Panc1 (cell line): ENCODE measurements at places on chromosomes 2 and 18. TPM values are rescaled to one million over a fixed set of nuclear protein-coding genes. Genes with fewer than 3 reads are reported as not detected.

DNA sequence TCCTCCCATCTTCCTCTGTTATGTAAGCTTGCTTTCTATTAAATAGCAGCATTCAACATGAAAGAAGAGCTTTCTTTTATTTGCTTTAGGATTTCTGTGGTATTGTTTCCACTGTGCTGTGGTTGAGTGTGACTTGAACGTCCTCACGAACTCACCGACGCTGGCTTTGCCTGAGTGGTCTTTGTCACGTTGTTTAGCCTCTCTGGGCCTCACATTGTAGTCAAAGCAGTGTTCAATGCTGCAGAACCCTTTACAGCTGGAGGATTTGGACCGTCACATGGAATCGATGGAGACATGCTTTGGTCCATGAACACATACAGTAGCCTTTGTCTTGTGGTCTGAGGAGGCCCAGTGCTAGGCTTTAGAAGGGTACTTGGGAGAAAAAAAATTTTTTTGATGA, 66.3 kb downstream of the TANC1 start:
- DNase-seq: no peak

DNA sequence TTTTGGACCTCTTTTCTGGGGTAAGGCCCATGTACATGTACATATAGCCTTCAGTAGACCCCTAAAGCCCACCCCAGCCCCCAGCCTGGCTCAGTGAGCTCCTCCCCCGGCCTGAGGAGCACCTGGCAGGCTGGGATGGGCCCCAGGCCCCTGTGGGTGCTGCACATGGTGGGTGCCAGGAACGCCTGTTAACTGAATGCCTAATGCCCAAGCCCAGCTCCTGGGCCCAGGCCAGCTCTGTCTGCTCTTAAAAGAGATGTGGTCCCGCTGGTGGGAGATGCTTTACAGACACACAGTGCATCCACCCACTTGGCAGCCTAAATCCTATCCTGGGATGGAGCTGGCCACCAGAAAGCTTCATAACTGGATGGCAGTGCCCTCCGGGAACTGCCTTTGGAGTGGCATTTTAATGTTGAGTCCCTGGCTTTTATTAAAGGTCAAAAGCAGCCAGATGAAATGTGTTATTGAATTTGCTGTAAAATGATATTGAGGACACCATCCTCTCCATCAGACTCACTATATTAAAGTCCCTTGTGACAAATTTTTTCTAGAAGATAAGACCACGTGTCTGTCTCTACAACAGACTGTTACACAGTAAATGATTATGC, 7.7 kb upstream of the OXER1 start:
- no peak for DNase-seq

DNA sequence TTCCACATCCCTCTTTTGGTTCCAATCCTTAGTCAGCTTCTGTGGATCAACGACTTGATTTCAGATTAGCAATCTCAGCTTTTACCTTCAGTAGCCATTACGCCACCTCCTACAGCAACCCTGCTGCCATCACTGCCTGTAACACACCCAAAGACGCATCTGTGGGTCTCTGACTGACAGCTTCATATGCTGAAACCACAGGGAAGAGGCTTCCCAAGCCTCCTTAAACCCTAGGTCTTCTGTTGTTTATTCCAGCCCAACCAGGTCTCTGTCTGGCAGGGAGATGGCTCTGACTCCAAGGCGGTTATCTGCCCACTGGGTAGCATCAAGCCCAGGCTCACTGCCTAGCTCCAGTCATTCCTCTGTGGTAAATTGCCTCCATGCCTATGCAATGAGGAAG, 28.6 kb upstream of the TRIB2 start:
- no peak for DNase-seq

DNA sequence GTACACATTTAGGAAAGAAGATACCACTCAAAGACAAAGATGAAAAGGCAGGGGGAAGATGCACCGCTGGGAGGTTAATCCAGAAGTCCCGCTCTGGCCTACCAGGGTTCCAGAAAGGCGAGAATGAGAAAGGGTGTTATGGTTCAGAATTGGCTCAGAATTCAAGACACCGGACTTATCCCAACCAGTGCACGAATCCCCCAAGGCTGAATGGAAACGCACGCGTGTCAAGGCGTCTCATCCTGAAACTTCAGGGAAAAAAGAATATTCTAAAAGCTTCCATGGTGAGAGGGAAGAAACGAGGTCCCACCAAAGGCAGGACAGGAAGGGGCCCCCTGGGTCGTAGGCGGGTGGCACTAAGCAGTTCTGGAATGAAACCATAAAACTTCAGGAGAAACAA, 71.9 kb downstream of the SLC66A2 start:
- no peak for DNase-seq

- DNase-seq: no peak
Measured at GRCh38 chr2:7722212-7722910, 805.1 kb downstream of the RNF144A start.

GRCh38 chr2:38835015-38835601, 40.6 kb downstream of the DHX57 start:
- no peak for DNase-seq

GRCh38 chr2:98900721-98901120, 35.3 kb downstream of the CRACDL start:
- DNase-seq: no peak

DNA sequence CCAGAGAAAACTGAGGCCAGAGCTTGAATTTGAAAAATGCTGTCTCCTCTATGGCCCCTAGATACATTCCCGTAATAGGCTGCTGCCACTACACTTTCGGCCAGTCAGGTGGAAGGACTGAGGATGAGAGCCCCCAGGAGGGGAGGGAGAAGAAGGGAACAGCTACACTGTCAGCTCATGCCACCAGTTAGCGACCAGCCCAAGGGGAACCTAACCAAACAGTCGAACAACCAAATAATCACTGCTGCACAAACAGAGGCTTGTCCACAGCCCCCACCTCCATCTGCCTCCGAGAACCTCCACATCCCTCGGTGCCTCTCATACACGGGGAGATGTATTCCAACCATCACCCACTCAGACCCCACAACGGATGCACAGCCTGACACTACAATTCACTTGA, 7.3 kb downstream of the ZNF516 start:
- no peak for DNase-seq

Gene MBD5
- 40.2 TPM for total RNA-seq

Gene HSPD1
- total RNA-seq: 553 TPM

- no peak for DNase-seq
Measured at GRCh38 chr2:120774557-120775160, 39.0 kb downstream of the GLI2 start.

GRCh38 chr2:46200861-46201605, 96.2 kb upstream of the EPAS1 start:
- no peak for DNase-seq
